Glutamatergic neuron (in vitro differentiated cells): ENCODE measurements at places on chromosomes 7 and 10. TPM values are rescaled to one million over a fixed set of nuclear protein-coding genes. Genes with fewer than 3 reads are reported as not detected.

- no peaks in the 10 kb centered on the region for H3K36me3 ChIP-seq
- no peaks in the 10 kb centered on the region for H3K27me3 ChIP-seq
- no peaks in the 10 kb centered on the region for H3K4me1 ChIP-seq
Observed at GRCh38 chr10:58638388-58638787, 125.7 kb downstream of the BICC1 start.

PALD1 gene
- 15.5 TPM for total RNA-seq

HIPK2 gene
- total RNA-seq, result 36.9 TPM

FAM131B gene
- 111 TPM for total RNA-seq

TWIST1 gene
- not detected for total RNA-seq

PIK3CG gene
- not detected for total RNA-seq
